Esophagus squamous epithelium (tissue), 5 donors: ENCODE measurements at places on chromosomes 11 and 22. TPM values are rescaled to one million over a fixed set of nuclear protein-coding genes. Genes with fewer than 3 reads are reported as not detected.

The CBLIF gene
- total RNA-seq: not detected

The GAL3ST1 gene
- not detected for total RNA-seq

- no peak overlapping the region for H3K27ac ChIP-seq
- H3K4me1 ChIP-seq: no peaks in the 10 kb centered on the region
- peaks cover 41% of the 10 kb centered on the region for H3K27me3 ChIP-seq
- H3K4me3 ChIP-seq: no peak overlapping the region
Measured at GRCh38 chr22:49302150-49302460, 525.6 kb downstream of the BRD1 start.

The GAL3ST3 gene
- total RNA-seq: not detected

DNA sequence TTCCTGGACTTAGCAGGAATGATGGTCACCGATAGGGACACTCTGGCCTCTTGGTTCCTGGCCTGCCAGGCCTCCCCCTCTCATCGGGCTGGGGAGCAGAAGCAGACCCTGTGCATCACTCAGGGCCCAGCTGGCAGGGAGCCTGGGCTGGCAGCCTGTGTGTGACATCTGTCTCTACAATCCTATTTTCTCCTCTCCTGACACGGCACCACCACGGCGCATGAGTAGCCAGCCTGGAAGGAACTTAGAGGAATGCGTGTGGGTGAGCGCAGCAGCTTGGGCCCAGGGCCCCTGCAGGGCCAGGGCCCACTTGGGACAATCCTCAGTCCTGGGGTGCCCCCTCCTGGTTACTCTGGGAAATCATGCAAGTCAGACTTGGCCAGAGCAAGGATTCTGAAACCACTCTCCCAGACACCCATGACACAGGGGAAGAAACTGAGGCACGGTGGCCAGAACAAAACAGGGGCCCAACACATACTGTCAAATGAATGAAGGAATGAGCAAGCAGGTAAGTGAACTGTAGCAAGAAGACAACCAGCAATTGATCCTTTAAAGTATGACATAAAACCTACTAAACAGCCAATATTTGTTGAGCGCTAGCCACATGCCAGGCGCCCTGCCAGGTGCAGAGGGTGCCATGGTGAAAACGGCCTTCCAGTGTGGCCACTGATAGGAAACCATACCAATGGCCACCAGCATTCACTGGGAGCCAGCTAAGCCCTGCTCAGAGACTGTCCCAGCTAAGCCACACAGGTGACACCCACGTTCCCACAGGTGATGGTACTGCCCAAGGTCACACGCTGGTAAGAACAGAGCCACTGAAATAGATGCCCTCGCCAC is 13.3 kb downstream of the RSPH14 start:
- peaks cover 7% of the 10 kb centered on the region for H3K4me1 ChIP-seq
- H3K4me3 ChIP-seq: no peak overlapping the region
- no peak for DNase-seq
- no peaks in the 10 kb centered on the region for H3K27me3 ChIP-seq
- H3K36me3 ChIP-seq: no peaks in the 10 kb centered on the region

DNA sequence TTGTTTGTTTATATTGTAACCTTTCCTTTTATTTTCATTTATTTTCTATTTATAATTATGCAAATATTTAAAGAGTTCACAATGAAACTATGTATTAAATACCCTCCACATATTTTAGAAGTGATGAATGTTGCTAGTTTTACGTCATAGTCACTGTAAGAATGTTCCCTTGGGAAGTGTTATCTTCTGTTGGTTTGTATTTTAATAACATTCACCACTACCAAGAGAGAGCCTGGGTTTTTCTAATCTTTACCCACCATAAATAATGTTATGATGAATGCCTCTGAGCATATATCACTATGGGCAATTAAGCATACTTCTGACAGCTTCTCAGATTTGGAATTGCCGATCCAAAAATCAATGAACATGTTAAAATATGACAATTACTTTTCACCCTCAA is 80.7 kb downstream of the GGT1 start:
- H3K27me3 ChIP-seq: no peaks in the 10 kb centered on the region
- H3K36me3 ChIP-seq: no peaks in the 10 kb centered on the region
- H3K4me3 ChIP-seq: no peak overlapping the region
- no peak for DNase-seq

DNA sequence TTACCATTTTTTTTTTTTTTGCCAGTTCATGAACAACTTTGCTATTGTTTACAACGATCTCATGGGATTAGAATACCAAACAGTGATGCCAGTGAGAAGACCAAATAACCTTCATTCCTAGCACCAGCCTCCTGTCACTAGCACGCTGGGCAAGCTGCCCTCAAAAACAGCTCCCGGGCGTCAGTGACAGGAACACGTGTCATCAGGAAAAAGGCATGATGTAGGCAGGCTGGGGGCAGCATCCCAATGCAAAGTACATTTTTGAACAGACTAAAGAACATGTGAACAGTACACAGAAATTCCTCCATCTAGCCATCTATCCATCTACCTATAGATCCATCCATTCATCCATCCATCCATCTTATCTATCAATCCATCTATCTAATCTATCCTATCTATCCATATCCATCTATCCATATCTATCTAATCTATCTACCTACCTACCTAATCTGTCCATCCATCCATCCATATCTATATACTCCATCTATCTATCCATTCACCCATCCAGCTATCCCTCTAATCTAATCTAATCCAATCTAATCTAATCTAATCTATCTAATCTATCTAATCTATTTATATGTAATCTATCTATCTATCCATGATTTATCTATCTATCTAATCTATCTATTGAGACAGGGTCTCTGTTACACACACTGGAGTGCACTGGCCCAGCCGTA is 378.5 kb downstream of the SHANK2 start:
- DNase-seq: no peak
- H3K27me3 ChIP-seq: no peaks in the 10 kb centered on the region
- H3K4me3 ChIP-seq: no peak overlapping the region

The CD3D gene
- total RNA-seq: 6.9 TPM

DNA sequence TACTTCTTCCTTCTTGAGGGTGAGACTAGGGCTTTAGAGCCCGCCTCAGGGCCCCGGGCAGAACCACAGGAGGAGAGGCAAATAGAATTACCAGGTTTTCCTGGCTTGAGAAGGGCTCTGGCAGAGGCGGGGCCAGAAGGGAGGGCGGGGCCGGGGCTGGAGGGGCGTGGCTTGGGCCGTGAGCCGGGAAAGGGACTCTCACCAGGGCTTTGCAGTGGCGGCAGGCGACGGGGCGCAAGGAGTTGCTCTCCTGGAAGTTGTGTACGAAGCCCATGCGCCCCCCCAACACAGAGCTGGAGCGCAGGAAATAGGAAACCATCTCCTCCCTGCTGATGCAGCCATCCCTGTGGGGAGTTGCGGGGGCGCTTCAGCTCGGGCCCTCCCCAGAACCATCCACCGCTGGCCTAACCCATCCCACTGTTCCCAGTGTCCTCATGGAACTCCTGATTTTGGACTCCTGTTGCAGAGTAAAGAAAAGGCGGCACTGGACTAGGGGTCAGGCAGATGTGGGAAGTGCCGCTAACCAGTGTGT is 6.9 kb upstream of the NRXN2 start:
- H3K4me1 ChIP-seq: peaks cover 7% of the 10 kb centered on the region
- H3K27me3 ChIP-seq: no peaks in the 10 kb centered on the region
- no peak overlapping the region for H3K27ac ChIP-seq
- no peaks in the 10 kb centered on the region for H3K36me3 ChIP-seq
- no peak overlapping the region for H3K4me3 ChIP-seq

The OR5A1 gene
- total RNA-seq: not detected

The KRTAP5-9 gene
- not detected for total RNA-seq

- no peaks in the 10 kb centered on the region for H3K36me3 ChIP-seq
- no peak for DNase-seq
- H3K4me1 ChIP-seq: peaks cover 41% of the 10 kb centered on the region
- no peak overlapping the region for H3K4me3 ChIP-seq
Measured at GRCh38 chr22:24977370-24978221, 25.1 kb downstream of the KIAA1671 start.

The NLRP6 gene
- 1.3 TPM for total RNA-seq

The MRGPRF gene
- 1.3 TPM for total RNA-seq

The GLB1L2 gene
- total RNA-seq: 2.8 TPM

- H3K36me3 ChIP-seq: no peaks in the 10 kb centered on the region
- DNase-seq: no peak
- H3K27ac ChIP-seq: no peak overlapping the region
- no peaks in the 10 kb centered on the region for H3K27me3 ChIP-seq
- no peaks in the 10 kb centered on the region for H3K4me1 ChIP-seq
Measured at GRCh38 chr11:58526721-58527120, 18.8 kb upstream of the OR5B21 start.

The ANKK1 gene
- 0.68 TPM for total RNA-seq

- no peak overlapping the region for H3K27ac ChIP-seq
- H3K4me3 ChIP-seq: no peak overlapping the region
- no peaks in the 10 kb centered on the region for H3K27me3 ChIP-seq
- peaks cover 42% of the 10 kb centered on the region for H3K4me1 ChIP-seq
- no peaks in the 10 kb centered on the region for H3K36me3 ChIP-seq
Measured at GRCh38 chr22:35966314-35967045, 62.1 kb downstream of the RBFOX2 start.

The TMEM132A gene
- total RNA-seq: 13.4 TPM

- no peaks in the 10 kb centered on the region for H3K36me3 ChIP-seq
- no peak overlapping the region for H3K27ac ChIP-seq
- no peaks in the 10 kb centered on the region for H3K27me3 ChIP-seq
- H3K4me3 ChIP-seq: no peak overlapping the region
- H3K4me1 ChIP-seq: no peaks in the 10 kb centered on the region
Measured at GRCh38 chr11:17861036-17861755, 126.6 kb downstream of the KCNC1 start.

The TRIM3 gene
- total RNA-seq: 13.5 TPM

The DBX1 gene
- total RNA-seq: not detected

GRCh38 chr11:465896-466530 is 15.9 kb downstream of the PTDSS2 start:
- DNase-seq: no peak
- peaks cover 37% of the 10 kb centered on the region for H3K4me1 ChIP-seq
- H3K36me3 ChIP-seq: no peaks in the 10 kb centered on the region
- no peak overlapping the region for H3K4me3 ChIP-seq

GRCh38 chr11:86508604-86509587 is 134.2 kb downstream of the CCDC81 start:
- H3K27ac ChIP-seq: no peak overlapping the region
- H3K4me3 ChIP-seq: no peak overlapping the region
- no peaks in the 10 kb centered on the region for H3K27me3 ChIP-seq
- H3K36me3 ChIP-seq: no peaks in the 10 kb centered on the region
- no peak for DNase-seq
- H3K4me1 ChIP-seq: peaks cover 6% of the 10 kb centered on the region

DNA sequence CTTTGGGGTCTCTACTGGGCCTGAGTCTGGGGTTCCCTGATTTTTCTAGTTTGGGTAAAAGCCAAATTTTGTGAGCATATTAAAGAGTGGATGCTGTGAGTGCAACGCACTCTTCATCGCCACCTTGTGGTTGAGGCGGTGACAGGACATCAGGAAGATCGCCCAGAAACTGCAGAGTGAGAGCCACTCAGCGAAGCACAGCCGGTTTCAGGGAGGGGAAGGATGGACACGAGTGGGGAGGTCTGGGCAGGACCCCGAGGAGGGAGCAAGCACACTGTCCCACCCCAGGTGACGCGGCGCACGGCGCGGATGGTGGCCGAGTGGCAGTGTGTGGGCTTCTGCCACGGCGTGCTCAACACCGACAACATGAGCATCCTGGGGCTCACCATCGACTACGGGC is 9.1 kb downstream of the SELENOO start:
- no peak overlapping the region for H3K27ac ChIP-seq
- no peaks in the 10 kb centered on the region for H3K27me3 ChIP-seq
- no peak for DNase-seq
- H3K4me3 ChIP-seq: no peak overlapping the region

DNA sequence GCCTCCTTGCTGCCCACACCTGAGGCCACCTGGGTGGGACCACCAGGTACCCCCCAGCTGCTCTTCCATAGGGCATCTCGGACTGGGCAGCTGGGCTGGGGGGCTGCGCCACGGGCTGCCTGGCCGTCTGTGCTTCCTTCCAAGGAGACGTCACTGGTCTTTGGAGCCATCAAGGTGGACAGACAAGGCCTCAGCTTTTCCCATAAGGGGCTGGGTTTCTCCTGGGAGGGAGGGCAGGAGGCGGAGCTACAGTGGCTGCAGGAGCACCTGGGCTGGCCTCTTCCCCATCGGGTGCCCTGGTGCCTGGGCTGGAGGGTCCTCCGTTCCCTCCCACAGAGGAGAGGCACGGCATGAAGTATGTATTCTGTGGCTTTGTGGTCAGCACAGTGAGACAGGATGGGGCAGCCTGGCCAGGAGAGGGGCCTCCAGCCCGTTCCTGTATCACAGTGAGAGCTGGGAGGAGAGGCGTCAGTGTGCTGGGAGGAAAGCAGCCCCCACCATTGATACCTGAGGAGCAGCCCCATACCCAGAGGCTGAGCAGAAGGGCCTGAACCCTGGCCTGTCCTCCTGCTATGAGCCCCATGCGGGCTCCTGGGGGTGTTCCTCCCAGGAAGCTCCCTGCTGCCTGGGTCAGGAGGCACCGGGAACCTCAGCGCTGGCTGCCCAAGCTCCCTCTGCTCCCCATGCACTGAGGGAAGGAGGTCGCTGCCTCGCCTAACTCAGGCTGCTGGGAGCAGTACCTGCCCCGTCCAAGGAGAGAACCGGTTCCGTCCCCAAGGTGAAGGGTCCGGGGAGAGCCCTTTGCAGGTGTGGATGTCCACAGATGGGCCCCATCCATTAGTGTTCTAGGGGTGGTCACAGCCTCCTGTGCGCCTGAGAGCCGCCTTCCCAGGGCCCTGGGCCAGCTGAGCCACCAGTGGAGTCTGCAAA is 1075.0 kb downstream of the BRD1 start:
- H3K27me3 ChIP-seq: peaks cover 22% of the 10 kb centered on the region
- H3K4me3 ChIP-seq: no peak overlapping the region
- H3K27ac ChIP-seq: no peak overlapping the region
- no peaks in the 10 kb centered on the region for H3K36me3 ChIP-seq

GRCh38 chr11:123371506-123372297 is 58.4 kb upstream of the GRAMD1B start:
- no peaks in the 10 kb centered on the region for H3K4me1 ChIP-seq
- H3K4me3 ChIP-seq: no peak overlapping the region
- H3K36me3 ChIP-seq: no peaks in the 10 kb centered on the region
- H3K27ac ChIP-seq: no peak overlapping the region
- H3K27me3 ChIP-seq: no peaks in the 10 kb centered on the region

GRCh38 chr11:110878513-110878912 is 166.3 kb upstream of the ARHGAP20 start:
- H3K4me1 ChIP-seq: peaks cover 11% of the 10 kb centered on the region
- DNase-seq: no peak
- H3K27me3 ChIP-seq: no peaks in the 10 kb centered on the region
- H3K36me3 ChIP-seq: no peaks in the 10 kb centered on the region
- H3K4me3 ChIP-seq: no peak overlapping the region
- no peak overlapping the region for H3K27ac ChIP-seq

- H3K27ac ChIP-seq: peak overlapping the region; percentile 49
- no peak for DNase-seq
- H3K27me3 ChIP-seq: no peaks in the 10 kb centered on the region
Measured at GRCh38 chr11:27429761-27430393, 42.7 kb downstream of the LGR4 start.

GRCh38 chr22:48897645-48898370 is 929.9 kb downstream of the BRD1 start:
- no peak for DNase-seq
- H3K4me1 ChIP-seq: no peaks in the 10 kb centered on the region
- H3K4me3 ChIP-seq: no peak overlapping the region
- no peaks in the 10 kb centered on the region for H3K27me3 ChIP-seq
